Subcutaneous adipose tissue (tissue), 4 donors: ENCODE measurements at places on chromosomes 7 and 10. TPM values are rescaled to one million over a fixed set of nuclear protein-coding genes. Genes with fewer than 3 reads are reported as not detected.

OR13A1 gene
- not detected for total RNA-seq

ATP6V0A4 gene
- not detected for total RNA-seq

NET1 gene
- 76.0 TPM for total RNA-seq

FAM25C gene
- not detected for total RNA-seq

TMEM176B gene
- total RNA-seq, result 30.8 TPM

BCCIP gene
- 82.5 TPM for total RNA-seq

ELN gene
- 137 TPM for total RNA-seq

ACSM6 gene
- not detected for total RNA-seq

TMEM176A gene
- 4.5 TPM for total RNA-seq

ADAM8 gene
- total RNA-seq, result 0.65 TPM

ASZ1 gene
- not detected for total RNA-seq

GCK gene
- total RNA-seq, result 8.1 TPM

PTPRN2 gene
- 2.0 TPM for total RNA-seq

TET1 gene
- 10.1 TPM for total RNA-seq

SPDYE3 gene
- not detected for total RNA-seq

PTF1A gene
- total RNA-seq, result not detected

SH2D4B gene
- 0.34 TPM for total RNA-seq

VAX1 gene
- not detected for total RNA-seq

LRRN3 gene
- total RNA-seq, result 1.7 TPM

TMEM236 gene
- total RNA-seq, result 6.8 TPM

TRIL gene
- 1.1 TPM for total RNA-seq

MUC3A gene
- under 0.01 TPM for total RNA-seq

DPCD gene
- total RNA-seq, result 12.2 TPM

DLX5 gene
- not detected for total RNA-seq

POMZP3 gene
- 11.9 TPM for total RNA-seq

IGFBP1 gene
- not detected for total RNA-seq

ANKRD30A gene
- 0.66 TPM for total RNA-seq

MACC1 gene
- total RNA-seq, result 0.33 TPM

RNF32 gene
- 2.0 TPM for total RNA-seq

KIAA1549 gene
- 0.75 TPM for total RNA-seq

ZCWPW1 gene
- 6.1 TPM for total RNA-seq

SPDYE16 gene
- total RNA-seq, result 3.8 TPM

INSYN2A gene
- not detected for total RNA-seq

FGF8 gene
- not detected for total RNA-seq

MSS51 gene
- total RNA-seq, result 3.9 TPM

CUZD1 gene
- total RNA-seq, result 0.49 TPM

ZNF804B gene
- not detected for total RNA-seq

ARHGEF5 gene
- total RNA-seq, result 6.8 TPM

OIT3 gene
- total RNA-seq, result not detected

CARD11 gene
- total RNA-seq, result 1.2 TPM

CTAGE8 gene
- 0.88 TPM for total RNA-seq

TAS2R41 gene
- not detected for total RNA-seq

ZNF107 gene
- 4.3 TPM for total RNA-seq

GRID1 gene
- 0.49 TPM for total RNA-seq

BUB3 gene
- 106 TPM for total RNA-seq

DPYSL4 gene
- 0.22 TPM for total RNA-seq

CRHR2 gene
- total RNA-seq, result 1.1 TPM

BTBD16 gene
- total RNA-seq, result not detected

ABCC2 gene
- total RNA-seq, result 4.2 TPM

AKR1C3 gene
- 150 TPM for total RNA-seq

TEX47 gene
- not detected for total RNA-seq

NRP1 gene
- total RNA-seq, result 175 TPM

WIPF3 gene
- total RNA-seq, result 0.22 TPM

AMPH gene
- total RNA-seq, result 102 TPM

EIF5AL1 gene
- 0.17 TPM for total RNA-seq

PLXNA4 gene
- 112 TPM for total RNA-seq

TAC1 gene
- total RNA-seq, result 1.3 TPM

ATRNL1 gene
- total RNA-seq, result 0.44 TPM

TRIM74 gene
- total RNA-seq, result 0.94 TPM

PDK4 gene
- total RNA-seq, result 2,300 TPM
